ENCODE measurements at places on chromosomes 1 and 21.

DNA sequence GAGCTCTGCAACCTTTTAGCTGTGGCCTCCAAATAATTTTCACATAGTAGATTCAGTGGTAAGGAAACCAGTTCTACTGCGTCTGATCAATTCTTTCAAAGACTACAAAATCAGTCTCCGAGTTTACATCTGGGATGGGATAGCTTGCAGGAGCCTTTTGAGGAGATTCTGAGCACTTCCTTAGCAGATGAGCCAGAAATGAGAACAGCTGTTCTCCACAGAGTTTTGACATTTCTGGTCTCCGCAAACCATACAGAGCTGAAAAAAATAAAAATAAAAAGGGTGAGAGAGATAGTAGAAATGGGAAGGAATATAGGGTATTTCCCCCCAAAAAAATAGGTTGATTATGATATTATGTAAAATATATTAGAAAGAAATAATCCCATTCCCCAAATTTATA is 119.3 kb downstream of the LYPLAL1 start:
- DNase-seq: no peak

GRCh38 chr1:35064265-35064664 is 14.9 kb upstream of the ZMYM1 start:
- no peak for DNase-seq

DNA sequence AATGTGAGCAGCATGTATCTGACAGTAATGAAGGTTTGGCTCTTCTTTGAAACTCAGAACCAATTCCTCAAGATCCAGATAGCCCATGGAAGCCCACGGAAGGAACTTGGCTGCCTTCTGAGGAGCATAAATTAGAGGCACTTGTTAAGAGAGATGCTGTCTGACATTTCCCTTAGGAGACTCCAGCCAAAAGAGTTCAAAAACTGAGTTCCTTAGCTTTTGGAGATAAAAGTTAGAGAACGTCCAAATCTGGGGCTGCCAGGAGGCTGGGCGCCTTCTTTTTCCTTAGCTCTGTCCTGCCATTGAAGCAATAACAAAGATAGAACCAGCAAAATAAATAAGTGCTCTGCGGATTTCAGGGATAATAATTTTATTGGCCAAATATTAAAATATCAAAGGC is 439.6 kb upstream of the USP24 start:
- DNase-seq: no peak

GRCh38 chr1:7454895-7455784 is 316.0 kb upstream of the VAMP3 start:
- no peak for DNase-seq

GRCh38 chr1:18175051-18175450 is 67.5 kb downstream of the IGSF21 start:
- DNase-seq: no peak

DNA sequence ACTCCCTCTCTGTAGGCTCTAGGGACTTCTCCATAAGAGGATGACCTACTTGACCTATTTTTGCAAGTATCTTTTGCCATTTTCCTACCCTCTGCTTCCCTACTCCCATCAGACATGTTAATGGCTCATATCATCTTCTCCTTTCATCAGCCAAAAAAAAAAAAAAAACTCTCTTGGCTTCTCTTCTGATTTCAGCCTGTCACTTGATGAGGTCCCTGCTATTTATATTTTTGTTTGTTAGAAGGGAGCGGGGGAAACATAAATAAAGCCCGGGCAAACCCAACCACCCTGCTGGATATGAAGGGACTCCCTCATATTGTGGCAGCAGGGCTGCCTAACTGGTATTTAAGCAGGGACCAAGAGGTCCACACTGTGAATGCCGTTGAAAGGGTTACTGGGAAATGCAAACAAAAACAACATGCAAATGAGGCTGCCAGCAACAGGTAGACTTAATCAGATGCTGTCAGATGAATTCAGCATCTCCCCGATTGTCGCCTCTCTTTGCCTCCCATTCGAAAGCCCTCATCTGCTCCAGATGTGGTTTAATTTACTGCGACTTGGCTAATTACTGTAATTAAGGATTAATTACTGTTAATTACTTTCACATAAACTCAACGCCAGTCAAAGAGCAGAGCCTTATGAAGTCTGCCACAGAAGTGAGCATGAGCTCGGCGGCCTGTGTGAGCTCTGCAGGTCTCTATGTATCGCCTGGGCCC is 172.3 kb downstream of the PBX1 start:
- DNase-seq: no peak

- no peak for DNase-seq
Measured at GRCh38 chr1:74531796-74532195, 19.4 kb upstream of the LRRC53 start.

DNA sequence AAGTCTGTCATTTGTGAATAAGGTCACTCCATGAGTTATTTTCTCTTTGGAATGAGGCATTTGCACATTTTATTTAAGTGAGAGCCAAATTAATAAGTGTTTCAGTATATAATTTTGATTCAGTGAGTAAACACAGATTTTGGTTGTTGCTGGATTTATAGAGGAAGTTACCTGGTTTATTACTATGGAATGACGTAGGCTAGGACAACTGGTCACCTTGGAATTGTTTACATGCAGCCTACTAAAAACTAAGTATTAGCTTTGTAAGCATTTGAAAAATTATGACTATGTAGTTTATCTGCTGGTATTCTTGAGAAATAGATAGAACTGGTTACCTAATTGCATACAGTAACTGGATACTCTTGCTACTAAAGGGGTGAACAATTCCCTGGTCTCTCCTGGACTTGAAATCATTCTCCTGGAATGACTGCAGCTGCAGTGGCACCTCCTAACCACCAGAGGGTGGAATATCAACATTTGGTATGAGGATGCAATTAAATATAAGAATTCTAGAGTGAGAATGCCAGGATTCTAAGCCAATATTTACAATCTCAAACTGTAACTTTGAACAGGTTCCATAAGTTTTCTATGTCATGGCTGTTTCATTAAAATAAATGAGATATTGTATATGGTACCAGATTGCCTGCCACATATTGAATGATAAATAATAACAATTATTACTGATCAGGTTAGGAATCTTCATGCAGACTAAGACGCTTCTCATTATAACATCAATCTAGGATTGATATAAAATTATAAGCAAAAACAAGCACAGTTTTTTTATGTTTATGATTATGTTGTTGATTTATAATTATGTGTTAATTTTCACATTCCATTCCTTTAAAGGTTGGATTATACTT is 3.5 kb upstream of the KRTAP27-1 start:
- peak; percentile 67 for DNase-seq

GRCh38 chr1:10544239-10544638 is 69.5 kb downstream of the PEX14 start:
- DNase-seq: no peak

GRCh38 chr21:25890001-25890400 is 155.2 kb downstream of the GABPA start:
- no peak for DNase-seq

- DNase-seq: no peak
Measured at GRCh38 chr1:19035377-19036040, 79.0 kb upstream of the IFFO2 start.

DNA sequence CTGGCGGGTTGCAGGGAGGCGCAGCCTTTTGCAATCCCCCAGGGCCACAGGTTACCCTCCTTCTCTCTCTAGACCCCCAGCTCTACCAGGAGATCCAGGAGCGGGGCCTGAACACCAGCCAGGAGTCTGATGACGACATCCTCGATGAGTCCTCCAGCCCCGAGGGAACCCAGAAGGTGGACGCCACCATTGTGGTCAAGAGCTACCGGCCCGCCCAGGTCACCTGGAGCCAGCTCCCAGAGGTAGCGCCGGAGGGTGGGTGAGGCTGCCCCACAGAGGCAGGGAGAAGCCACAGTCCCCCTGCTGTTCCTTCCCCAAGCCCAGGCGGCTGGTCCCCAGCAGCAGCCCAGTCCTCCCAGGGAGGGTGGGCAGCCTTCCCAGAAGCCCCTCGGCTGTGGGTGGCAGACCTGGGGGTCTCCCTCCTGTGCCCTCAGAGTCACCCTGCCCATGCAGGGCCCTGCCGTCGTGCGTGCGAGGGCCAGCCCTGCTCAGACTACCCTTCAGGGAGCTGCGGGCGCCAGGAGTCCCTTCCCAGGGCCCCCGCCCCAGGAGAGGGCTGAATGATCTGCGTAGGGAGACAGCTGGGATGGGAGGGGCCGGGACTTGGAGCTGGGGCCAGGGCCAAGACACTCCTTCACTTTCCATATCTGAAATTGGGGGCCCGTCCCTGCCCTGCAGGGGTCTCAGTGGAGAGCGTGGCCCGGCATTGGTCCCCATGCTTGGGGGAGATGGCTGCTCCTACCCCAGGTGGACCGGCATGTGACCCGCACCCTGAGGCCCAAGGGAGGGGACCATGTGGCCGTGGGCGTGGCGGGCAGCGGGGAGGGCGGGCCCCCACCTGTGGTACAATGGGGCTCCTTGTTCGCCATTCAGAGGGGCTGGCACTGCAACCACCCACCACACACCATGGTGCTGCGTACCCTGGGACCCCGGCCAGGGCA is 12.9 kb downstream of the ARHGEF16 start:
- DNase-seq: peak; percentile 29

GRCh38 chr21:31133243-31133830 is 95.1 kb upstream of the KRTAP19-8 start:
- no peak for DNase-seq

- DNase-seq: no peak
Measured at GRCh38 chr21:27339902-27340301, 373.0 kb upstream of the ADAMTS5 start.

GRCh38 chr1:14508613-14509012 is 89.9 kb upstream of the KAZN start:
- no peak for DNase-seq

- DNase-seq: peak; percentile 78
Measured at GRCh38 chr1:152185544-152186391, 26.7 kb upstream of the RPTN start.

DNA sequence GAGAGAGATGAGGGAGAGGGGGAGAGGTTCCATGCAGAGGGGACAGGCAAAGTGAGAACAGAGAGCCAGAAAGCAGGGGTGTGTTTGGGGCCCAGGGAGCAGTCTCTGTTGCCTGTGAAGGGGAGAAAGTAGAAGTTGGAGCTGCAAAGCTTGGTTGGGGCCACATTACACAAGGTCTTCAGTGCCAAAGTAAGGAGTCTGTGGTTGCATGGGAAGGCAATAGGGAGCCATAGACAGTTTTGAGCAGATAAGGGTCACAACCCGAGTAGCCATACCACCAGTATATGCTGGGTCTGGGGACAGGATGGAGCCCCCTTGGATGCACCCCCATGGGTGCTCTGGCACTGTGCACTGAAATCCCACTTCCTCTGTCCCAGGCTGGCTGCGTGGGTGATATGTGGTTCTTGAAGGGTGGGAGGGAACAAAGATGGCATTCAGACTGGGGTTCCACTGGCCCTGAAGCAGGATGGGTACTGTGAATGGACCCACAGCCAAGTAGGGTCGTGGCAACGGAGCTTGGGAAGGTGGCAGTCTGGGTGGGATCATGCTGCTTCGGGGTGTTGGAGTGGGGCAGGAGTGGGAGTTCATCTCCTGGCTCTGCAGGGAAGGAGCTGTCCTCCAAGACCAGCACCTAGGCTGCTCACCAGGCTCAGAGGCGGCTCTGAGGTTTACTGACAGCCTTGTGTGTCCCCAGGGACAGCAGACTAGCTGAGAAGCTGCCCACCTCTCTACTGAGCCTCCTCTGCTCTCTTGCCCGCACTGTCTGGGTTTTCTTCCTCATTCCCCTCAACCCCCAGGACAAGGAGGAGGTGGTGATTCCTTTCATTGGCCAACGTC is 12.1 kb downstream of the DRAXIN start:
- no peak for DNase-seq

DNA sequence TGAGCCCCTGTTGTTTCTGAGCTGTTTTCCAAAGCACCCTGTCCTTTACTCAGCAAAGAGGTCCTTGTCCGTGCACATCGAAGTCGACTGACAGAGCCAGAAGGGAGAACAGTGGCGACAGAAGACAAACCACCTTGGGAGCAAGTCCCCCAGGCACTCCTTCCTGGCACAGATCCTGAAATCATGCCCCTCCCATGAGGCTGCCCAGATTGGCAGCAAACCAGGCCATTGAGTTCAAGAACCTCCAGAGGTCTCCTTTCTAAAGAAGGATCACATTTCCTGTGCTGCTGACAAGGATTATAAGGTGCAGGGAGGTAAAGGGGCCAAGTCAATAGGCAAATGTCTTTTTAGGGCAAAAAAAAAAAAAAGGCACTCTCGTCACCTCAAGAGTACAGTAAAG is 84.7 kb upstream of the HIVEP3 start:
- DNase-seq: peak; percentile 20

DNA sequence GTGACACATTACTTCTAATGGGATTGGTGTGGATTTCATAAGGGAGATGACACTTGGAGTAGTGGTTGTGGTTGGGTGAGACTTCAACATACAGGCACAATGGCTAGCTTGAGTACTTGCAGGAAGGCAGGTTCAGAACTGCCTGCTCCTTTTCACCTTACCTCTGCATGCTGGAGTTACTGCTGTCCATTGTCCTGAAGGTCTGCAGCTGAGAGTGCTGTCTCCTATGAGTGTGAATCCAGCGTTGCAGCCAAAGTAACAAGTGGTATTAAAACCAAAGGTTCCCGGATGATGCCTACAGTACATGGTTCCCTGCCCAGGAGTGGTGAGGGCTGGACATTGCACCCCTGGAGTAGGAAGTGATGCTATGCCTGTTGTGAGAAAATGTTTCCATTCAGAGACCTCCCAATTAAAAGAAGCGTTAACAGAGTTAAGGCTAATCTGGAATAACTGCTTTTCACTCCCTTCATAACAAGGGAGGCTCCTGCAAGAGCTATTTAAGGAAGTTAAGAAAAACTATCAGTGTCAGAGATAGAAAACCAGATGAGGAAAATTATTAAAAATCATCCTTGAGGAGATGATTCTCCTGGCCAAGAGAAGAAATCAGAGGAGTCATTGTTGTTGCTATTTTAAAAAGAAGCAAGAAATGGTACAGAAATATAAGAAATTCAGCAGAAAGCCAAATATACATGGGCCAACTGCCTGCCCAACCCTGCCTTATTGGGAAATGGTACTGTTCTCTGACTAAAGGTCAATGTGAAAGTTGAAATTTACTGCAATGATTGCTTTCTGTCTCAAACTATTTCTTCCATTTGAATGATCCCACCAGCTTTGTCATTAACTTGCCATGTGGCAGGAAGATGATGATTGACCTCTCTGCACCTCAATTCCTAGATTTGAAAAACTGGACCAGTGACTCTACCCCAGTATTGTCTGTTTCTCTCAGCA is 9.8 kb upstream of the F5 start:
- DNase-seq: peak; percentile 77

GRCh38 chr1:117759535-117759934 is 153.7 kb downstream of the TENT5C start:
- no peak for DNase-seq

GRCh38 chr21:31514598-31514997 is 144.9 kb upstream of the SOD1 start:
- DNase-seq: no peak

DNA sequence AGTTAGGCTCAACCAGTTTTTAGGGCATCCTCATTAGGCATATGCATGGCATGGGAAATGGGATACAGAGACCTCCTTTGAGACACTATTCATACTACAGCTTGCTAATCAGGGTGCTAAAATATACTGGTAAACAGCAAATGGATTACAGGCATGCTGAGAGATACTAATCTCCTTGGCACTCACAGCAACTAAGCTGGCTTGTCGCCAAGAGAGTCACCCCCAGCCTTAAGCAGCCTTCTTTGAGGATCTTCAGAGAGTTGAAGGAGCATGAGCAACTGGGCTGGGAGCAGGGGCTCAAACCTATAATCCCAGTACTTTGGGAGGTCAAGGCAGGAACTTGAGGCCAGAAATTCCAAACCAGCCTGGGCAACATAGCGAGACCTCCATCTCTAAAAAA is 120.1 kb upstream of the NR5A2 start:
- no peak for DNase-seq

Measured in epithelial cell of esophagus (primary cell).